Osteocyte (in vitro differentiated cells): ENCODE measurements at places on chromosomes 3 and 15. TPM values are rescaled to one million over a fixed set of nuclear protein-coding genes. Genes with fewer than 3 reads are reported as not detected.

DNA sequence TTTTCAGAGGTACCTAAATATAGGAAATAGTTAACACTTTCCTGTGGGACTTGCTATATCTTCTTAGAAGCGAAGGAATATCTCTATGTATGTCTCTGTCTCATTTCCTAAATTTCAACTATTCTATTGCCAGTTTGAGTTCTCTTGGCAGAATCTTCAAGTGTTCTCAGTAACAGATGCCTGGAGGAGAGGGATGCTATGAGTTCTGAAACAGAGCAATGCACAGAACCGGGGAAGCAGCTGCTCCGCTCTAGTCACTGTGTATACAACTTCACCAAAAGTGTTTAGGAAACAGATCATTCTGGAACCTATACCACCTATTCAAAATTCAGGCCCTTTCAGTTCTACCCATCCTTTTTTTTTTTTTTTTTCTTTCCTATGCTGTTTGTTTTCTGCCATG is 144.6 kb downstream of the RORA start:
- H3K27ac ChIP-seq, result no peak overlapping the region
- DNase-seq, result no peak
- H3K27me3 ChIP-seq, result peaks cover 10% of the 10 kb centered on the region
- H3K4me1 ChIP-seq, result peaks cover 25% of the 10 kb centered on the region
- no peak overlapping the region for H3K4me3 ChIP-seq

GRCh38 chr15:35043373-35044095 is 41.6 kb downstream of the NANOGP8 start:
- H3K27me3 ChIP-seq, result no peaks in the 10 kb centered on the region
- no peak overlapping the region for H3K4me3 ChIP-seq
- H3K4me1 ChIP-seq, result peaks cover 8% of the 10 kb centered on the region
- no peak for DNase-seq

- no peaks in the 10 kb centered on the region for H3K36me3 ChIP-seq
- DNase-seq, result no peak
- H3K4me3 ChIP-seq, result no peak overlapping the region
- H3K27ac ChIP-seq, result no peak overlapping the region
- H3K4me1 ChIP-seq, result no peaks in the 10 kb centered on the region
Measured at GRCh38 chr3:139113993-139114375, 69.3 kb upstream of the PRR23C start.

TRH gene
- total RNA-seq, result not detected in 2 replicates

THUMPD3 gene
- total RNA-seq, result 43.2 and 45.4 TPM in 2 replicates

- no peak overlapping the region for H3K27ac ChIP-seq
- H3K36me3 ChIP-seq, result peaks cover 26% of the 10 kb centered on the region
- H3K27me3 ChIP-seq, result no peaks in the 10 kb centered on the region
- H3K4me3 ChIP-seq, result no peak overlapping the region
- H3K4me1 ChIP-seq, result no peaks in the 10 kb centered on the region
Measured at GRCh38 chr15:85062560-85062959, 80.9 kb downstream of the PDE8A start.

TRIM59 gene
- total RNA-seq, result 36.0 and 40.3 TPM in 2 replicates
